NCI-H460 (cell line): ENCODE measurements at places on chromosomes 2 and 18. TPM values are rescaled to one million over a fixed set of nuclear protein-coding genes. Genes with fewer than 3 reads are reported as not detected.

TEX261 gene
- 27.6 and 31.6 TPM in 2 replicates for total RNA-seq

CROCC2 gene
- total RNA-seq, result not detected in 2 replicates

ALLC gene
- total RNA-seq, result not detected in 2 replicates

CMPK2 gene
- total RNA-seq, result 0.17 and 0.40 TPM in 2 replicates

PLEKHA3 gene
- total RNA-seq, result 11.7 and 22.6 TPM in 2 replicates

GRCh38 chr18:71878226-71878625 is 665.9 kb downstream of the CBLN2 start:
- no peak for DNase-seq

DNA sequence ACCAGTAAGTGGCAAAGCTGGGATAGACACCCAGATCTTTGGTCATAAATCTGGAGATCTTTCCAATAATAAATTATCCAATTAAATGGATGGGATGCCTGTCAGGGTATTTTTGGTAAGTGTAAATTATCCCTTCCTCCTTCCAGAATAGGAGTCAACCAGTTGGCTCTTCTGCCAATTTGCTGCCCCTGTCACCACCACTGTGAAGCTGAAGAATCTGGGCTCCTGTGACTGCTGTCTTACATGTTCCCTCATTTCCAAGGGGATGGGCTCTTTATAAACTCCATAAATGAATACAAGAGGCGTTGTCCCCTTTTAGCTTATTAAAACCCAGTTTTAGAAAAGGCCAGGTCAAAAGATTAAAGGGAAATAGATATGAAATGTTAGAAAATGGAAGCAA is 17.8 kb upstream of the BMP10 start:
- no peak for DNase-seq

GRCh38 chr18:45657357-45658335 is 42.4 kb downstream of the SLC14A2 start:
- DNase-seq, result no peak

- DNase-seq, result no peak
These were observed 479.4 kb upstream of the ZEB2 start for GRCh38 chr2:144999071-144999875.

- DNase-seq, result no peak
These were observed 46.7 kb upstream of the CREB1 start for GRCh38 chr2:207483066-207483465.

DNA sequence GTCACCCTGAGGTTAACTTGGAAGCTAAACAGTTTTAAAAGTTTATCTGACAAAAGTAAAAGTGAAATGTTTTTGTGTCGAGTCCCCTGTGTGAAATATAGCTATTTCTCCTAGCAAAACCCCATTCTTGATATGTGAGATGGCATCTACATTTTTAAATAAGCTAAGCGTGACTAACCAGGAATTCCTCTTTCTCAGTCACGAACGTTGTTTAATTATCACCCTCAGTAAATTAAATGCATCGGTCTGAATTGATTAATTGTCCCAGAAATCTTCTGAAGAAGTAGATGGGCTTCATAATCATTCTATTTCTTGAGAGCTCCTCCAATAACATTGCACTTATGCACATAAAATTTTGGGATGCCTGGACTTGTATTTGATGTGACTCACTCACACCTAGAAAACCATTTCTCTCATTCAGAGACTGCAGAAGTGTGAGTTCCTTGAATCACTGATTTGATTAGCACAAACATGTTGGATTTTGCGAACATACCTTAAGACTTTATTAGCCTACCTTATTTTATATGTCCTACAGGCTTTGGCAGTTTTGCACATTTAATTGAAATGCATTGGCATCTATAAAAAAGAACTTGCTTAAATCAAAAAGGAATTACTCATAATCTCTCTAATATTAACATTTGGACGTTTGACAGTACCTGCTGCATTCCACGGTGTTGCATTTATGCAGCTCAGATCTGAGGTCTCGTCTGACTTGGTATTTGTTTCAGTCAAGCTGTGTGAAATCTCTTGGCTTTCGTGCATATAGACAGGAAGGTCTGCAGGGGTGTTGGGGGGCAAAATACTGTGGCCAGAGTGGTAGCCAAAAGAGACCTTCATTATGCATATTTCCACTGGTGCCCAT is 475.2 kb downstream of the EPHA4 start:
- no peak for DNase-seq

GRCh38 chr2:234913208-234913626 is 38.6 kb upstream of the SH3BP4 start:
- DNase-seq, result no peak

- DNase-seq, result peak; percentile 84
These were observed 3.0 kb upstream of the IRS1 start for GRCh38 chr2:226802573-226802972.

DNA sequence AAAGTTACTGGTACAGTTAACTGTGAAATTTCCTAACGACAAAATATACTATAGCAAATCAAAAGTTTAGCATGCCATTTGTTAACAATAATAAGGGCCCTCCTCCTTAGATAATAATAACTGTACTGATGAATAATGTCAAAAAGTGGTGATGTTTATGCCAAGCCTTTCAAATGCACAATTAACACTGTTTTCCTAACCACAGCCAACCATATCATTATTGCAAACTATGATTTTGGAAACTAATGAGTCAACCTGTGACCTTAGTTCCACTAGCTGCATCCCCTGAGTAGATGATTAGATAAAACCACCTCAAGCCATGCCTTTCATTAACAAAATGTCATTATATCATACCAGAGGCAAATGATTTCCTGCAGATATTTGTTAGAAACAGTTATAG is 25.1 kb upstream of the GPR75 start:
- no peak for DNase-seq

- no peak for DNase-seq
These were observed 15.9 kb downstream of the GATA6 start for GRCh38 chr18:22185273-22185672.

DNA sequence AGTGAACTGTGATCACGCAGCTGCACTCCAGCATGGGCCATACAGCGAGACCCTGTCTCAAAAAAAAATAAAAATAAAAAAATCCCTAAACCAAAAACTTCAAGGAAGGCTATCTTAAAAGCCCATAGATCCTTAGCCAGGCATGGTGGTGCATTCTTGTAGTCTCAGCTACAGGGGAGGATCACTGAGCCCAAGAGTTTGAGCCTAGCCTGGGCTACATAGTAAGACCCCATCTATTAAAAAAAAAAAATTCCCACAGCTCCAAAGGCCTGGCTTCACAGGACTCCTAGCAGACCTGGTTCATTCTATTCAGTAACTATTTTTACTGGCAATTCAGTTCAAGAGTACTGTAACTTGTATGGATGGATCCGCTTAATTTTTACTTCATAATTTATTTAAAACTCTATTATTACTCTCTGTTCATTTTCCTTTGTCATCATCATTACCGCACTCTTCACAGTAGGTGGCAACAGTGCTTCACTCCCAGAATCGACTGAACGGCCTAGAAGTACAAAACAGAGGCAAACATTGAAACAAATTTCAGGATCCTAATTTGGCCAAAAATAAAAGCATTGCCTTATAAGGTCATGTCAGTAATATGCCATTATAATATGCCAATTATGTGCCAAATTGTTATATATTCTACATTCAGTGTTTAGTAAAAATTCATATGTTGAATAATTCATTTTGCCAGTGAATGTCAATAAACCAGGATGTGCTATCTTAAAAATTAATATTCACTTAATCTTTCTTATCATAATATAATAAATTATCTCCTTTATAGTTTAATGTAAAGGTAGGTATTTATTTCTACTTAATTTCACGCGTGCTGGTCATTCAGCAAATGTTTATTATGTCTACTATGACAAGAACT is 14.3 kb upstream of the STAM2 start:
- DNase-seq, result peak; percentile 84

DNA sequence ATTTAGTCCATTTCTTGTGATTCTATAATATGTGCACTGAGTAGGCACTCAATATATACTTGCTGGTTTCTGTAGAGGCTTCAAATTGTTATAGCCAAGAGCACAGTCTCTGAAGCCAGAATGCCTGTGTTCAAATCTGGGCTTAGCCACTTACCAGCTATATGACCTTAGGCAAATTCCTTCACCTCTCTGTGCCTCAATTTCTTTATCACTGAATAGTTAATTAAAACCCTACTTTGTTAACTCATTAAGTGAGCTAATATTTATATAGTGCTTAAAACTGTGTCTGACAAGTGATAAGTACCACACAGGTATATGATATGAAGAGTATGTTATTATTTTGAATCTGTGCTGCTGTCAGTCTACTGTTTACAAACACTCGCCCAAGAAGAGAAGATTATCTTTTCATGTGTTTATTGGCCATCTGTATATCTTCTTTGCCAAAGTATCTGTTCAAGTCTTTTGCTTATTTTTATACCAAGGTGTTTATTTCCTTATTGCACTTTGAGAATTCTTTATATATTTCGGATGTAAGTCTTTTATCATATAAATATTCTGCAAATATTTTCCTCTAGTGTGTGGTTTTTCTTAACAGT is 1.3 kb upstream of the RIT2 start:
- DNase-seq, result no peak

- no peak for DNase-seq
These were observed 35.1 kb downstream of the CD28 start for GRCh38 chr2:203741566-203741965.

DNA sequence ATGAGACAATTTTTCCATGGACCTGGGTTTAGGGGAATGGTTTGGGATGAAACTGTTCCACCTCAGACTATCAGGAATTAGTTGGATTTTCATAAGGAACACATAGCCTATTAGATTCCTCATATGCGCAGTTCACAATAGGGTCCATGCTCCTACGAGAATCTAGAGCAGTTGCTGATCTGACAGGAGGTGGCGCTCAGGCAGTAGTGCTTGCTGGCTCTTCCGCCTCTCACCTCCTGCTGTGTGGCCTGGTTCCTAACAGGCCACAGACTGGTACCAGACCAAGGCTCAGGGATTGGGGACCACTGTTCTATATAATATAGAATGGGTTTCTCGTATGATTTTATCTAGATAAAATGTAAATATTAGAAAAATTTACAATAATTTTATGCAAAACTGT is 338.7 kb downstream of the CPS1 start:
- DNase-seq, result no peak

DNA sequence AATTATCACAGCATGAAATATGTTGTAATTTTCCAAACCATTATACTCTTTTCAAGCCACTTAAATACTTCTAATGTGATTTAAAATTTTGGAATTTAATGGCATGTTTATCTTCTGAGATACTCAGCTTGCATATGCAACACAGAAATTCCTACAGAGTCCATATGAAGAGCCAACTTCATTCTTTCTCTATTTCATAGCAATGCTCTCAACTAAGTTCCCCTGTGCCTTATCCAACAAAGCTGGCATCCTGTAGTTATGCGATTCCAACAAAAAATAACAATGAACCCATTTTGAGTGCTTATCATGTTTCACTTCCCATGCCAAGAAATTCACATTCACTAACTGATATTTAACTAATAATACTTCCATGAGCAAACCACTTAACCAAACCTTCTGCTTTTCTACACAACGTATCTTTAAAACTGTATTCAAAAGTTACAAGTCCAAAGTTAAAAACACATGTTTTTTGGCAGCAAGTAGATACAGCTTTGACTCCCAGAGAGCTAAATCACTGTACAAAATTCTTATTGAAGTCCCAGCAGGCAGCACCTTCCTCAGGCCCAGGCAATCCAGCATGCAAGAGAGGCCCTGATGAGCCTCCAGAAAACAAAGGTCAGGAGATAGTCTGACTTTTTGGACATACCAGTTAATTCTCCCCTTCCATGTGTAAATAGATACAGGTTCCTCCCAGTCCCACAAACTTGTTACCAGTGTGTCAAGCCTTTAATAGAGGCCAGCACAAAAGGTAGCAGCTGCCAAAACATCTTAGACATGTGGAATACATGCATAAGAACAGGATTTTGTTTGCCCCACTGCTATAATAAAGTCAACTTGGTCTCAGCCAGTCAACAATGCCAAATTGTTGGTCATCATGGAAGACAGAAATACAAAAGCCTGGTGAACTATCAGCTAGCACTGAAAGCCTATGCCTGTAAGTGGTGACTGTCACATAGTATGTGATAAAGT is 113.1 kb upstream of the WDR75 start:
- DNase-seq, result no peak

GRCh38 chr2:120731175-120731574 is 4.5 kb upstream of the GLI2 start:
- no peak for DNase-seq

DNA sequence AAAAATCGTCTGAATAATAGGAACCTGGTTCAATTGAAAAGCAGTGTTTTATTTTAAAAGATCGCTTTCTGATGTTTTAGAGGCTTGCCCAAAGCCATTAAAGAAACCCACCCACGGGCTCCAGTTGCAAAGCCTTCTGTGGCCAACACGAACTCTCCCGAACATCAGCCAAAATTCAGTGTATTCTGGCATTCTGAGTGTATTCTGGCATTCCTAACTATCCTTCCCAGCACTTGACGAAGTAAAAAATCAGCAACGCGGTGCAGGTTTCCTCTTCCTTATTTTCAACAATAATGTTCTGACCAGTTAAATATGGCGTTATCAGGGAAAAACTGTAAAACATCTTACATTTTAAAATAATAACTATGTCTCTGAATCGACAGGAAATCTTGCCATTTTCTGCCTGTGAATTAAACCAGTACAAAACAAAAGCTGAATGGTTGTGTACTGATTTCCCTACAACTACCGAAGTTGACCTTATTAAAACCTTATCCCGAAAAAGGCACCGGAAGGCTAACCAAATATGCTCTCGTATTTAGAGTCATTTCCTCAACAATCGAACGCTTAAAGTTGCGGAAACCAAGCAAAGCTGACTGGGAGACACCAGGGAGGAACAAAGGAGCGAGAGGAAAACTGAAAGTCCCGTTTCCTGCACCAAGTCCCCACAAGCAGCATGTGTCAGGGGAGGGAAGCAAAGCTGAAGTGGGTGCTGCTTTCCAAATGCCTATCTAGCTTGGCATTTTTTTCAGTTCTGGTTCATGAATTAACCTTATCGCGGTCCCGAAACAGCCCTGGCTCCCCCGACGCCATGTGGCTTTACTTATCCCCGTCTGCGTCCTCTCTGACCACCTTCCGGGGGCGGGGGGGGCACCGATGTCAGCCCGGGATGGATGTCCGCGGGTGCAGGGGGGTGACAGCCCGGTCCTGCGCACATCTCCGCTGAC is 44.3 kb downstream of the ZNF516 start:
- DNase-seq, result peak; percentile 5

DNA sequence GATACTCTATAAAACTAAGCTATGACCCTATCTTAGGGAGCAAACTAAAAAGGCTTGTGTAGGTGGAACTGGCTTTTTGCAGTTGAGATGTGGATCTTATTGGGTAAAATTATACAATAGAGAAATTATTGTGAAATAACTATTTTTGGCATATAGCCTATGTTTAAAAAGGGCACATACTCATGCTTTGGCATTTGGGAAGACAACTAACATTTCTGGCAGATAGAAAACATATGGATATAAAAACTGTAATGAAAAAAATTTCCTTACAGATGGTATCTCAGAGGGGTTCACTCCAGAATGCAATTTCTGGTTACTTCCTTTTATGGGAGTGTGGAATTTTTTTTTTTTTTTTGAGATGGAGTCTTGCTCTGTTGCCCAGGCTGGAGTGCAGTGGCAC is 120.1 kb upstream of the CCDC195 start:
- no peak for DNase-seq

DNA sequence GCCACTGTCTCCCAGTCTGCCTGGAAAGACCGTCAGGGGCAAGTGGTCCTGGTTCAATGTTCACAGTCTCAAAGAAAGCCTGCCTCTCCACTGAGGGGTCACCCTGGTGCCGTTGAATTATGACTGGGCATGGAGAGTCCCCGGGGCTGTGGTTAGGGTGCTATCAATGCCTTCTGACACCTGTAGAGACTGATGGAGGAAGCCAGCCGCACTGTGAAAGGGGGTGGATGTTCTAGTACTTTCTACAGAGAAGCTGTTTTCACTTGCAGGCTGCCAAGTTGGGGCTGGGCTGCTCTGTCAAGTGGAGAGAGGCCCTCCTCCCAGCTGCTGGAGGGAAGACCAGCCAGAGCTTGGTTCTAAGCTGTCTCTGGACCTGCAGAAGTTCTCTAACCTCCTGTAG is 80.5 kb downstream of the BCL2L11 start:
- DNase-seq, result no peak
